OCI-LY7 (cell line): ENCODE measurements at places on chromosomes 11 and 22. TPM values are rescaled to one million over a fixed set of nuclear protein-coding genes. Genes with fewer than 3 reads are reported as not detected.

The LRRC4C gene
- total RNA-seq: not detected in 2 replicates

DNA sequence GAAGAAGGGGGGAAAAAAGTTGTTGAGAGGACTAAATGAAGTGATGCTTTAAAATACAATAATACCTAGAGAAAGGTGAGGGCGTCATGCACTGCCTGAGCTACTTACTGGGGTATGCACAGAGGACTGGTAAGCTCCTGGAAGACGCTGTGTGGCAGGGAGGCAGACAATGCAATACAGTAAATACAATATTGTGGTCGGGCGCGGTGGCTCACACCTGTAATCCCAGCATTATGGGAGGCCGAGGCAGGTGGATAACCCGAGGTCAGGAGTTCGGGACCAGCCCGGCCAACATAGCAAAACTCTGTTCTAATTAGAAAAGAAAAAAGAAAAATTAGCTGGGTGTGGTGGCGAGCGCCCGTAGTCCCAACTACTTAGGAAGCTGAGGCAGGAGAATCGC lies 683 bp upstream of the SYTL2 start:
- DNase-seq: no peak

The NAALAD2 gene
- total RNA-seq: not detected in 2 replicates

- DNase-seq: no peak
Observed at GRCh38 chr11:70566768-70567530, 168.6 kb downstream of the CTTN start.

The F2 gene
- 0.48 TPM in 1 of 2 replicates, not detected in the other for total RNA-seq

- DNase-seq: no peak
Observed at GRCh38 chr11:126137136-126137535, 74.3 kb downstream of the RPUSD4 start.

- no peak for DNase-seq
Observed at GRCh38 chr22:24541681-24542515, 13.0 kb downstream of the GUCD1 start.

GRCh38 chr11:18384157-18384641 lies 10.2 kb upstream of the LDHA start:
- DNase-seq: peak; percentile 45

- no peak for DNase-seq
Observed at GRCh38 chr11:63537293-63538101, 889 bp downstream of the PLAAT4 start.

The TM7SF2 gene
- total RNA-seq: 46.7 and 54.1 TPM in 2 replicates

DNA sequence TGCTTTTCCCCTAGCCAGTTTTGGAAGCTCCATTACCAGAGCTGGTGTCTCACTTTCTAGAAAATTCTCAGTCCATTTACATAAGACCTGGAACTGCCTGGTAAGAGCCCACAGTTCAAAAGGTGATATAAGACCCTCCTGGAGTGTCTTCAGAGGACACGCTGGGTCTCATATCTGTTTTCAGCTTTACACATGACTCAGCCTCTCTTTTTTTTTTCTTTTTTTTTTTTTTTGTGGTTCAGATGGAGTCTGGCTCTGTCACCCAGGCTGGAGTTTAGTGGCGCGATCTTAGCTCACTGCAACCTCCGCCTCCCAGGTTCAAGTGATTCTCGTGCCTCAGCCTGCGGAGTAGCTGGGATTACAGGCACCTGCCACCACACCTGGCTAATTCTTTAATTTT lies 30.7 kb downstream of the WEE1 start:
- no peak for DNase-seq

- no peak for DNase-seq
Observed at GRCh38 chr11:110763249-110764011, 51.2 kb upstream of the ARHGAP20 start.

DNA sequence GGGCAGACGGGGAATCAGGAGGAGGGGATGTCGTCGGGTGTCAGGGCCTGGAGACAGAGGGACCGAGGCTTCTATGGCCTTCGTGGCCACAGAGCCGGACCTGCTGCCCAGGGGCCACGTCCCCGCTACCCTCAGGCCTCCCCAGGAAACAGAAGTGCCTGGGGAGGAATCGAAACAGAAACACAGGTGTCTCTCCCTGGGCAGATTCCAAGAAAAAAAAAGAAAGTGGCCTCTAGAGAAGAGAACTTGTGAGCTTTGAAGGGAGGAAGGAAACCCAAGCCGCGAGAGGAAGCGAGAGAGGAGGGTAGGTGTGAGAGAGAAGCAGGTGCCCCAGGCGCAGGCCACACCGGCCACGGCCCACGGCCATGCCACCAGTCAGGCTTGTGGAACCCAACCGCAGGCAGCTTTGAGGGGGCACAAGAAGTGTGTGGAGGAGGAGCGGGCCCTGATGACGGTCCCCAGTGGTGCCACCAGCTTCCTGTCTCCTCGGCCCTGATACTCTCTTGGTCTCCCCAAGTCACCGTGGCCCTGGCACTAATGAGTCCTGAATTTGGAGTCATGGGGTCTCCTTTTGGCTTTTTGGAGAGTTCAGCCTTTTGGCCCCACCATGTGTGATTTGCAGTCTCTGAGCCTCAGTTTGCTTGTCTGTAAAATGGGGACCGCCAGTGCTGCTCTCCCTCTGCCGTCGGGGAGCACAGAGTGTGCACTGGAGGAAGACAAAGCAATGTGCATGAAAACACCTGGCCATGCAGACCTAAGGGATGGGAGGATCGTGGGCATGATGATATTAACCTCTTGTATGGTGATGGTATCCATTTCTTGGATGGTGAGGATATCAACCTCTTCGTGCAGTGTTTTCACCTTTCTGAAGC lies 25.2 kb downstream of the LIF start:
- peak; percentile 61 for DNase-seq

The KCNC1 gene
- not detected in 2 replicates for total RNA-seq

DNA sequence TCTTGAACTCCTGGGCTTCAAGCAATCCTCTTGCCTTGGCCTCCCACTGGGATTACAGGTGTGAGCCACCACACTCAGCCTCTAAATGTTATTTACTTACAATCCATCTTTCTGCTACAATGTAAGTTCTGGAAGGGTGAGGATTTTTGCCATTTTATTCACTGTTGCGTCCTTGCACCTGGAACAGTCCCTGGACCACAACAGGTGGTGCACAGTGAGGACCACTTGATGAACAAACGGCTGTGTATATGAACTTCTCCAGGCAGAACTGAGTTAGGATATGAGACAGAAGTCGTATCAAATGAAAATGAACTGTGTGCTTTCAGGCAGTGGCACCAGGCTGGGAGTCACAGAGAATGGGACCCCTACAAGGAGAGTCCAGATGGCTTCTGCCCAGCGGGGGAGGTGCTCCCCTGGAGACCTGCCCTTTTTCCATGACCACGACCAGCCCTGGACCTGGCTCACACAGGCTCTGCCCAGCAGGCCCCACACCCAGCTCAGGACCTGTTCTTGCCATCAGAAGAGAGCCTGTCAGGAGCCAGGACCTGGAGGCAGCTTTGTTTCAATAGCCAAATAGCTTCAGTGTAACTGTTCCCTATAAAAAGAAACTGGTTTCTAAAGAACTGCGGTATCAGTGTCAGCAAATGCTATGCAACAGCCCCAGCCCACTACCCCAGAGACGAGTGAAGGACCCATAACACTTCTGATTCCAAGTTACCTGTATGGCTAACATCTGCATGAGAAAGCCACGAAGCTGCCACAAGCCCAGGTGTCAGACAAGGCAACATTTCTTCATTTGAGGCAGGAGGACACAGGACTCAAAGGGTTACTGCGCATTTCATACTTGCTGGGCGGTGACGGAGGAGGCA lies 104.9 kb downstream of the MICAL3 start:
- no peak for DNase-seq

The RASSF10 gene
- total RNA-seq: not detected in 2 replicates

- DNase-seq: no peak
Observed at GRCh38 chr11:110525883-110526282, 96.1 kb downstream of the FDX1 start.

The AMPD3 gene
- 17.0 and 25.6 TPM in 2 replicates for total RNA-seq

GRCh38 chr11:116424615-116425261 lies 348.0 kb downstream of the BUD13 start:
- no peak for DNase-seq

The MGAT3 gene
- total RNA-seq: 34.1 and 44.3 TPM in 2 replicates

DNA sequence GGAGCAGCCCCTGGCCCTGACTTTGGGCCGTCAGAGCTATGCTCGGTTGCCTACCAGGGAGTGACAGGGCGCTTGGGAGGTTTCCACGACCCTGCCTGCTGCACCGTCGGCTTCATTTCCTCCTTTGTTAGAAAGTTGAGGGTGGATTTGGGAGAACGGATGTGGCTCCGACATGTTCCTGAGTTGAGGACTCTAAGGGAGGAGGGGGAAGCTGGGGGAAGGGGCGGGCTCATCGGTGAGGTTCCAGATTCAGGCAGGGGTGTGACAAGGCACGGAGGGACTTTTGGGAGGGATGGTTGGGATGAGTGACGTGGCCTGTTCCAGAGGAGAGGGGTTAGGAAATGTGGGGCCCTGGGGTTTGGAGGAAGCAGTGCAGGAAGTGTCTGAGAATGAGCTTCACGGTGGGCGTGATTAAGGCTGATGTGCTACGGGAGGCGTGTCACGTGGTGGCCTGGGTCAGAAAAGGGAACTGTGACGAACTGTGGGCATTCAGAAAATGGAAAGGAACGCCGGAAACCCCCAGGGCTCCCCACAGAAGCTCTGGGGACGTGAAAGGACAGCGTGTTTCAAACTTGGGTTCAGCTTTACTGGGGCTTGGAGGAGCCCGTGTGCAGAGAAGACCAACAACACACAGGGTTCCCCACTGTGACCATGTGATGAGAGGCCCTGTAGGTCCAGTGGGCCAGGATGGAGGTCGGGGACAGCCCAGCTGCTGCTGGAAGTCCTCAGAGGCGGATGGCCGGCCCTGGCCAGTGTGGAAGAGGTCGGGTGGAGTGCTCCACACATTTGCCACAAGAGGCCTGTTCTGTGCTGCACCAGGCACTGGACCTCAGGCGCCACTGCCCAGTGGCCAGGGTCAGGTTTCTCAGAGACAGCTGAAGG lies 2.8 kb downstream of the PARVB start:
- DNase-seq: peak; percentile 79

The ST13 gene
- total RNA-seq: 223 and 225 TPM in 2 replicates

The MUC2 gene
- total RNA-seq: not detected in 2 replicates

- DNase-seq: peak; percentile 51
Observed at GRCh38 chr11:44775366-44775984, 48.7 kb downstream of the TSPAN18 start.

The ROM1 gene
- 1.2 and 2.5 TPM in 2 replicates for total RNA-seq

DNA sequence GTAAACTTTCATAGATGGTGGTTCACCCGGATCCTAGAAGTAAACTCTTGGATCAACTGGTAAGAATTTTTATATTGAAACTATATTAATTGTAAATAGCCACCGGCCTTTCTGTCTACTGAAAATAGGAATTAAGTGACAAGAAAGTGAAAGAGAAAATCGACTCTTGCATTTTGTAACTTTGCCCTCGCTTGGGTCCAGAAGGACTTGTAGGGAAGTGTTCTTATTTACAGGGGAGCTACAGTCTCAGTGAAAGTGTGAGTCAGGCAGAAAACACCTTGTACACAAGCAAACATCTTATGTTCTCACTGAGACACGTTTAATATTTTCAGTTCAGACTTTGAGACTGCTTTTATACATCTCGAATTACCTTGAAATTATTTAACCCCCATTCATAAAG lies 238.9 kb downstream of the BLID start:
- DNase-seq: no peak

GRCh38 chr11:129894278-129895125 lies 876 bp downstream of the NFRKB start:
- peak; percentile 51 for DNase-seq

DNA sequence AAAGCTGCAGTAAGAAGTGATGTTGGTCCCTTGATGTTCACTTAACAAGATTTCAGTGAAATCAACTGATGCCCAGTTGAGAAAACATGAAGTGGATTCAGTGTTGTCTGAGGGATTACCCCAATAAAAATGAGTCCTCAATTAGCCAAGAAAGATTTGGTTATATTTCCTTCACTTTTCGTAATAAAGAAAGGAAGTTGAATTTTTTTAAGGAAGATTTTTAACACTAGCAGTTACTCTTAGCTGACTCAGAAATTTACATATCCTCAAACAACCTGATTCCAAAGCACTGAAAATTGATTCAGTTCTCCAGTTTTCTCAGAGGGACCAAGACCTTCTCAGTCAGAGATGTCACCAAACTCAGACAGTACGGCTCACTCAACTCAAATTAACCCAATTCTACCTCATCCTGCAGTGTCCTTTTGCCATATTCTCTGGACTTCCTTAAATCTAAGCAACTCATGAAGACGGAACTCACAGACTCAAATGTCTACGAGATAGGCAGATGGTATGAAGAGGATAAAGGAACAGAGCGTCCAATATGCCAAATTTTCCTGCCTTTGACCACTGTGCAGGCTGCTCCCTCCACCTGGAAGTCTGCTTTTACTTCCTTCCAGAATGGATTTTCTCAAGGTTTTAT lies 22.8 kb downstream of the SLC5A4 start:
- no peak for DNase-seq

GRCh38 chr22:37674951-37675929 lies at the start of gene LGALS1:
Gene LGALS1, plus strand, starts transcription at chr22:37675636. Its CDS starts 67 bp downstream, at chr22:37675703.
- peak; percentile 47 for DNase-seq

DNA sequence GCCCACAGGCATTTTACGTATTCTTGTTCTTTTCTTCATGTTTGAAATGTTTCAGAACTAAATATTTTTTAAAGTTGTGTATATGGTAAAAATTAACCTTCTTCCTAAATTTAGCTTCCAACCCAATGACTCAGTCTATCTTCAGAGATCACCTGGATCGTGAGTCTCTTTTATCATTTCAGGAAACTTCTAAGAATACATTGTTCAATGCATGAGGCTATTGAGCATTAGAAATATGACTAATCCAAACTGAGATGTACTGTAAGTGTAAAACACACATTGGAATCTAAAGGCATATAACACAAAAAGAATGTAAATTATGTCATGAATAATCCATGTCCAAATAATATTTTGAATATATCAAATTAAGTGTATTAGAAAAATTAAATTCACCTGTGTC lies 265.2 kb downstream of the LUZP2 start:
- DNase-seq: no peak

- DNase-seq: no peak
Observed at GRCh38 chr11:134634897-134635831, 223.1 kb upstream of the B3GAT1 start.

The CDC42BPG gene
- total RNA-seq: 3.5 and 5.1 TPM in 2 replicates

GRCh38 chr11:19632499-19632834 lies 80.2 kb upstream of the NAV2 start:
- no peak for DNase-seq
